GM12891 (cell line): ENCODE measurements at places on chromosomes 13 and 19.

GRCh38 chr19:38005224-38005614, 98.2 kb downstream of the SIPA1L3 start:
- DNase-seq, result no peak

GRCh38 chr13:90798381-90798780, 549.1 kb upstream of the MIR17HG start:
- no peak for DNase-seq

GRCh38 chr13:46373623-46374022, 13.4 kb downstream of the RUBCNL start:
- DNase-seq, result no peak

DNA sequence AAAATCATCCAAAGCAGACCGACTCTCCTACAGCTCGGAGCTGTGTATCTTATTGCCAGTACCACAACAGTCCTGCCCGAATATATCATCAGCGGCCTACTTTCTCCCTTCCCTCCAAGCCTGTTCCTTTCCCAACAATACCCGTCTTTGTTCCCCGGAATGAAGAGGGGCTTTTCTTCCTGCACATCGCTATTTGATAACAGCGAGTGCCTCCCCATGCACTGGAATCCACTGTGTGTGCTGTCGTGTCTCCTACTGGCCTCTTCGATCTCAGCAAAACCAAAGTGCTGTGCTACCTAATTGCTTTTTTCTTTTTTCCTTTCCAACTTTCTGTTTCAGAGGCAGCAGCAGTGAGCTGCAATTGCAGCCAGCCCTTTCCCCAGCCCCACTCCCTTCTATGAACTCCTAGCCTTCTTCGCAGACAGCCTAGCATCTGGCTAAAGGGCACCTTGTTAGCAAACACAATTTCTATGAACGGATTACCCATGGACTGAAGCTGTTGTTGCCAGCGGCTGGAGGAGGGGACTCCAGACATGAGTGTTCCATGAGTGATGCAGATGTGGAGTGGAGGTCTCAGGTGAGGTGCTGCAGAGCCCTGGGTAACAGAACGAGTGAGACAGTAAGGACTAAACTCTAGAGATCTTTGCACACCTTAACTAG, 43.4 kb downstream of the EFNB2 start:
- DNase-seq, result no peak

GRCh38 chr13:112688560-112689302, 1.1 kb upstream of the ATP11A start:
- no peak for DNase-seq

DNA sequence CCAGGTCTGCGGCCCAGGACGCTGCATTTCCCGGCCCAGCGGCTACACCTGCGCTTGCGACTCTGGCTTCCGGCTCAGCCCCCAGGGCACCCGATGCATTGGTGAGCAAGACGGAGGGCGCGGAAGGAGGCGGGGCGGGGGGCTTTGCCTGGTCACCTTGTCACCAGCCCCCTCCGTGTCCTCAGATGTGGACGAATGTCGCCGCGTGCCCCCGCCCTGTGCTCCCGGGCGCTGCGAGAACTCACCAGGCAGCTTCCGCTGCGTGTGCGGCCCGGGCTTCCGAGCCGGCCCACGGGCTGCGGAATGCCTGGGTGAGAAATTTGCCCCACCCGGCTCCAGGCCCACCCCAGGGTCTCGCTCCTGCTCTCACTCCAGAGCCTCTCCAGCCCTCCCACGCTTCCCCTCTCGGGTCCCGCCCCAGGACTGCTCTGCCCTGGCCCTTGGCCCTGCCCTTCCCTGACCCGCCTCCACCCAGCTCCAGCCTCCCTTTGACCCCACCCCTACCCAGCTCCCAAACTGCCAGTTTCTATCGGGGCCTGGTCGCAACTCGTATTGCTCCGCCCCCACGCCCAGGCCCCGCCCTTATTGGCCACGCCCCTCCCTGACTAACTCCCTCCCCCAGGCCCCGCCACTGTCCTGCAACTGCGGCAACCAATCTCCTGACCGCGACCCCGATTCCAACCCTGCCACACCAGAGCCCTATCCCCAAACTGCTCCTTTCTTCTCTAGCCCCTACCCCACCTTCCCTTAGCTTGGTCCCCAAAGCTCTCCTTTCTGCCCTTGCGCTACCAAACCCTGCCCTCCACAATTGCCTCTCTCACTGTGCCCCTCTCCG, 8.6 kb downstream of the LTBP4 start:
- DNase-seq, result peak; percentile 85

GRCh38 chr19:14346279-14346678, 35.0 kb upstream of the ADGRE5 start:
- DNase-seq, result no peak

GRCh38 chr19:42280815-42281145, 11.7 kb downstream of the CIC start:
- no peak for DNase-seq

DNA sequence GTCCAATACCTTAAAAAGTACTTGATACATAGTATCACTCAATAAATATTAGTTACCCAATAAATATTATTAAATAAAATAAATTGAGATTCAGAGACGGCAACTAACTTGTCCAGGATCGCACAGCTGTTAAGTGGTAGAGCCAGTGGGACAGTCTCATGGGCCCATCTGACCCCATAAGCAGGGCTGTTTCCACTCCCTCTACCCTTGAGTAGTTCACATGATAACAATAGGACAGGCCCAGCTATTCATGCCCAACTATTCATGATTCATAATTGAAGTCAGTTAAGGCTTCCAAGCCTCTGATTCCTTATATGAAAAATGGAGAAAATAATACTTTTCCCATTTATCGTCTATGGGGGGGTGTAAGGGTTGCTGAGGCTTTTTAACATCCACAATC, 78.2 kb downstream of the C13orf42 start:
- no peak for DNase-seq

GRCh38 chr13:21364357-21364756, 94.7 kb downstream of the ZDHHC20 start:
- no peak for DNase-seq

- DNase-seq, result no peak
Observed at GRCh38 chr13:50425772-50426171, 410.5 kb downstream of the KCNRG start.

DNA sequence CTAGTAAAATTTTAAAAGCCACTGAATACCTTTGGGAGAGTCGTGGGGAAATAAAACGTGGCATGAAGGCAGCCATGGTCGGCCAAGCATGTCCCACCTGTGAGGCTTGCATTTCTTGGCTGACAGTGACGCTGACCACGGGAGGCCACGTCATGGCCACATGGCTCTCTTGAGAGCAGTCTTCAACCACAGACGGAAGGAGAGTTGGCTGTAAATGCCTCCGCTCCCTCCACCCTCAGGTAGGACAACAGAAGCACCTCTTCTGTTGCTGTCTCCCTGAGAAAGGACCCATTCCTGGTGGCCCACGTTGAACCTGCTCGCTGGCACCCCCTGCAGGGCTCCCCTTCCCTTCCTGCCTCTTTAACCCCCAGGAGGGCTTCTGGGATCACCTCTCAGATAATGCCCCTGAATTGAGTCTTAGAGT, 10.6 kb upstream of the LRRC25 start:
- no peak for DNase-seq

DNA sequence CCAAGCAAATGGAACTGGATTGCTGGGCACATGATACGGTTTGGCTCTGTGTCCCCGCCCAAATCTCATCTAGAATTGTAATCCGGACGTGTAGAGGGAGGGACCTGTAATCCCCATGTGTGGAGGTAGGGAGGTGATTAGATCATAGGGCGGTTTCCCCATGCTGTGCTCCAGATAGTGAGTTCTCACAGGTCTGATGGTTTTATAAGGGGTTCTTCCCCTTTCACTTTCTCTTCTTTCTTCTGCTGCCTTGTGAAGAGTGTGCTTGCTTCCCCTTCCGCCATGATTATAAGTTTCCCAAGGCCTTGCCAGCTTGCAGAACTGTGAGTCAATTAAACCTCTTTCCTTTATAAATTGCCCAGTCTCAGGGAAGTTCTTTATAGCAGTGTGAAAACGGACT, 32.6 kb upstream of the MTIF3 start:
- DNase-seq, result peak; percentile 16

- DNase-seq, result no peak
Observed at GRCh38 chr19:55252760-55253663, 5.8 kb downstream of the PPP6R1 start.

- no peak for DNase-seq
Observed at GRCh38 chr13:49812812-49813211, 20.3 kb upstream of the KPNA3 start.

- DNase-seq, result no peak
Observed at GRCh38 chr13:89951341-89951740, 1396.1 kb upstream of the MIR17HG start.

DNA sequence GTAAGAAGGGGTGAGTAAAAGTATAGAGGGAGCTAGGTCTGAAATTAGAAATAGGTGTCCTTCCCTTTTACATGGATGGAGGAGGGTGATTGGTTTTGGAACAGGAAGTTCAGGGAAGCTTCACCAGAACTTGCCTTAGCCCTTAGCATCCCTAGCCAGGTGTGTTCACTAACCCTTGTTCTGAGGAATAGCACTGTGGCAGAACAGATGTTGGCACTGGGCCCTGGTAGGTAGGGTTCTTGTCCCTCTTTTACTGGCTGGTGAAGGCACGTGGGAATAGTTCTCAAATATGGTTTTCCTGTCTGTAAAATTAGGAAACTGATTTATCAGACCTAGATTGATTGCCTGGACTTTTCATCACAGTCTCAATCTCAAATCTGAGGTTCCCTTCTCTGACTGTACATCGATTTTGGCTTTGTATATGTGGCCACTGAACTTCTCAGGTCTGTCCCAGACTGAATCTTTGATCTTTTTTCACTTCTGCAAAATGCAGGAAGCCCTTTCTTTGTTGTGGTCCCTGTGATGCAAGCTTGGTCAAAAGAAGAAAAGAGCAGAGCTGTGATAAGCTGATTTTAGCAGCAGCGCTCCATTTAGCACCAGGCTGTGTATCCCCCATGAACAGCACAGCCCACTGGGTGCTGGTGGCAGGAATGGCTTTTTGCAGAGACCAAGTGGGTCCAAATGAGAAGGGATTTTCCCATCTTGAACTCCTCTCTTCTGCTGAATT, 86.2 kb upstream of the HTR2A start:
- DNase-seq, result peak; percentile 29

DNA sequence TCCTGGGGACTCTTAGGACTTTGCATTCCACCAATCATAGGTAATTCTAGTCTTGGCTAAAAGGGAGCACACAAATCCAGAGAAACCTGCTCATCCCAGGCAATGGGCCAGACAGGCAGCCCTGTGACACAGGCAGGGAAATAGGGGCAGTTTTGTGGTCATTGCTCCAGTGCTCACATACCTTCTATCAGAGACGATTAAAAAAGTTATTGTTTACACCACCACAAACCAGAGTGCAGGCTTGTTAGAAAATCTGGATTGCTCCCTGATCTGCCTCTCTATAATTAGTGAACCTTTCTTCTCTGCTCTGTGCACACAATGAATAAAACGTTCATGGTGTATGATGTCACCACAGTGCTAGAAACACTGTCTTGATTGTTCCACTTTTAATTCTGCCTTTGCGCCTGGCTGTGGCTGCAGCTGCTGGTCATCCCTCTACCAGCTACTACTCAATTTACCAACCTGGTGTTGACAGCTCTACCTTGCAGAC, 121.6 kb upstream of the SPATA13 start:
- DNase-seq, result no peak

DNA sequence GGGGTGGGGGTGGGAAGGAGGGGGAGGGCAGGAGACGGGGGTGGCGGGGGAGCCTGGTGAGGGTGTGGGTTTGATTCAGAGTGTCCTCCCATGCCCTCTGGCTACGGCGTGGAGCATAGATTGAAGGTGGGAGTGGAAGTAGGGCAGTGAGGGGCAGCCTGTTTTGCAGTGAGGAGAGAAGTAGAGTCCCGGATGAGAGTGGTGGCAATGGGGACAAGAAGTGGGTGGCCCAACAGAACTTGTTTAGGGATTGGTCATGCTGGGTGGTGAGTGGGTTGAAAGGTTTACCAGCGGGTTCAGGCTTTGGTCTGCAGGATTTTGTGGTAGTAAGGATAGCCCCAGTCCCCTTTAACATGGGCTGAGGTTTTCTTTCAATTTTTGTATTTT, 35.5 kb downstream of the SIPA1L3 start:
- DNase-seq, result no peak

DNA sequence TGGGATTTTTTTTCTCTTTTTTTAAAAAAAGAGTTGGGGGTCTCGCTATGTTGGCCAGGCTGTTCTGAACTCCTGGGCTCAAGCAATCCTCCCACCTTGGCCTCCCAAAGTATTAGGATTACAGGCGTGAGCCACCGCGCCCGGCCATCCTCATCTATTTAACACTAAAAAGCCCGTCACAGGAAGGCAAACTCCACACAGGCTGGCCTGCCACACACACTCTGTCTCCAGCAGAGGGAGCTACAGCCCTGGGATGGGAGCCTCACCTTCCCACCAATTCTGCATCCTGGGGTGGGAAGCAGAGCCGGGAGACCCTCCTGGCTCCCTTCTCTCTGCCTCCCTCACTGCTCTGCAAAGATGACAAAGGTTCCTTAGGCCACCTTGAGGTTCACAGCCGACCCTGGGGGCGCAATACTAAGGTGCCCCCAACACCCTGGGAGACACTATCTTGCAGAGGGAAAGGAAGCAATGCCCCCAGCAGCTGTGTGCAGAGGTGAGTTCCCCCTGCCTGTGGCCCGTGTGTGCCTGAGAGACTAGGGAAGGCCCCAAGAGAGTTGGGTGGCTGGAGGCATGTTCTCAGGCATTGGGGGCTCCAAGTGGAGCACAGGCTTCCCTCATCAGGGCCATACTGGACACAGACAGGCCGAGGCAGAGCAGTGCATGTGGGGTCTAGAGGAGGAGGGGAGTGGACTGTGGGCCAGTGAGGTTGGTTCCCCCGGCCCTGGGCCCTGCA, 27.4 kb upstream of the TIMM44 start:
- peak; percentile 48 for DNase-seq

- DNase-seq, result no peak
Observed at GRCh38 chr13:25980255-25980654, 71.6 kb downstream of the SHISA2 start.

- DNase-seq, result no peak
Observed at GRCh38 chr13:44211704-44212346, 161.8 kb upstream of the SERP2 start.

- no peak for DNase-seq
Observed at GRCh38 chr13:91725646-91726045, 327.2 kb downstream of the GPC5 start.

DNA sequence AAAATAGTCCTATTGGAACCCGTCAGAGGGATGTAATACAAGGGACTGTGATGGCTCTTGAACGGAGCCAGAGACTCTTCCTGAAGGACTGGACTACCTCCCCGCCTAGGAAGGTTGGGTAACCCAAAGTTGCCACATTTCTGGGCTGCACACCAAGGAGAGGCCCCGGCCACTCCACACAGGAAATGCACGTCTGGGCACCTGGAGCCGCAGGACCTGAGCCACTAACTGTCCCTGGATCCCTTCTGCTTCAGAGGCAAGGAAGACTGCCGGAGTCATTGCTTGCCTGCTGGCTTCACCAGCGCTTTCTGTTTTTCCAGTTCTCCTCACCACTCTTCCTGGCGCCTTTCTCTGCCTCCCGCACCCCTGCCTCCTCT, 1.2 kb upstream of the FLT1 start:
- no peak for DNase-seq

- no peak for DNase-seq
Observed at GRCh38 chr13:45889590-45890243, 38.2 kb upstream of the SIAH3 start.

GRCh38 chr13:59487883-59488282, 675.8 kb downstream of the DIAPH3 start:
- no peak for DNase-seq

GRCh38 chr19:3350014-3350663, 16.2 kb upstream of the NFIC start:
- DNase-seq, result no peak
